GM04503 (cell line): ENCODE measurements at places on chromosomes 4 and X.

DNA sequence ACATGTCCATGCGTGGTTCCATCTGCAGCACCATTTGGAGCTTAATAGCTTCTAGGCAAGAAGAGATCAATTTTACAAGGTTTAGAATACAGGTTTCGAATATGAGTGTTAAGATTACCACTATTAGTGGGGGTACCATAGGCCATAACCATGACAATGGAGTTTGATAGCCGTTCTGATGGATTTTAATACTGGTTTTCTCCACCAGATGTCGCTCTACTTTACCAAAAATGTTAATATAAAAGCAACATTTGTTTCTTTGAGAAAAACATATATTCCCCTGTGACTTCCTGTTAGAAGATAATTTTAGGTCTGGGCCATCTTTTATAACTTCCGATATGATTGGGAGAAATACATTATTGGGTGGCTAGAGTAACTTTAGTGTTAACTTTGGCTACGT lies 499.7 kb upstream of the POU3F4 start:
- no peak for DNase-seq

- DNase-seq: no peak
Observed at GRCh38 chr4:8002525-8003309, 63.1 kb upstream of the AFAP1 start.

DNA sequence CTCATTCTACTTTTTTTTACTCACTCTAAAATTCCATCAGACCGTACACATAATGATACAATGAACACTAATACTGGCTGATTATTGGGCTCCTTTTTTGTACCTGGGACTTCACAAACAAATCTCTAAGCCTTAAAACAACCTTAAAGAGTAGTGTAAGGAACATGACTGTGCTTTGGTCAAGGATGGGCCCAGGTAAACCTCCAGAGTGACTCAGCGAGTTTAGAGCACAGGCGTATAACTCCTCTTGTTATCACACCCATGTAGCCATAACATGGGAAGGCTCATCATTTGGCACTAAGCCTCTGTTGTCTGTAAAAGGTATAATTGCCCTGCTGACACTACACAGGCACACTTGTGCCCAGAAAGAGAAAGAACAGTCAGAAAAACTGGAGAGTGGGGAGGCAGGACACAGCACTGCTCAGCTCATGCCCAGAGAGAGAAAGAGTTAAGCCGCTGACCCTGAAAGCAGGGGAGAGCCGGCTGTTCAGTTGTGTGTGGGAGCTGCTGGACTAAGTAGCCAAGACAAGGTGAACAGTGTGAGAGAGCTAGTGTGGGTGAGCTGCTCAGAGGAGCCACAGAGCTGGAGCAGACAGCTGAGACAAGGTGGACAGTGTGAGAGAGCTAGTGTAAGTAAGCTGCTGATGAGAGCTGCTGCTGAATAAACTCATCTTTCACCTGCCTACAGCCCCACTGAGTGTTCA lies 319.6 kb upstream of the BMP3 start:
- DNase-seq: no peak

- DNase-seq: no peak
Observed at GRCh38 chrX:124736553-124737270, 390.3 kb downstream of the SH2D1A start.

DNA sequence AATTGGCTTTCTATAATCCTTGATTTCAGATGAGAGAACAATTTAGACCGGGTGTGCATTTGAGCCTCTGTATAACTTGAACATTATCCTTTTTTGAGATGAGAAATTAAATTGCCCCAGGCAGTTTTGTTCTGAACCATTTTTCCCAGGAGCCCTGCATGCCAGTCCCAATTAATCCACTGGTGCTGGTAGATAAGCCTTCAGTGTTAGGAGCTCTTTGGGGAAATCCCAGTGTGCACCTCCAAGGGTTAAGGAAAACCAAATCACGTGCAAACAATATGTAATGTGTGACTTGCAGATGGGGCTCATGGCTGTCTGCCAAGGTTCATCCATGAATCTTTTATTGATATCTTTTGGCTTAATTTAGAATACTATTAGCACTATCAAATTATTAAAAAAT lies 43.2 kb downstream of the KIT start:
- DNase-seq: no peak
